ENCODE measurements at places on chromosomes 13 and 19.

DNA sequence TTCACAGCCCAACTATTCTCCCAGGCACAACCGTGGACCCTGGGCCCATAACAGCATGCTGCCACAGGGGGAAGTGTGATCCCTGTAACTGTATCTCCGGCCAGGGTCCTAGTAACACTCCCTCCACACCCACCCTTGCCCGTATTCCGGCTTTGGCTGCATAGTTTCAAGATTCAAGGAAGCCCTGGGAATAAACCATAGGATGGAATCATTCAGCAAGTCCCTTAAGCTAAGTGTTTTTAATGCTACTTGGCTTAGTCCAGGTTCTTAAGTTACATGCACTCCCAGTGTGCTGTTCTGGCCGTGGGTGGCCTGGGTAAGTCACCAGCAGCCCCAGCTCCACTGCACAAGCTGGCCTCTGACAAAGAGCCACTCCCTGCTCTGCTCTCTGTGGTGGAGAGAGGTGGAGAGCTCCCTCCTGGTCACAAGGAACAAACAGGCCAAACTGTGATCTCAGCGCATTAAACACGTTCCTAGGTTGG lies 532.4 kb upstream of the SGCG start:
- DNase-seq, result no peak

DNA sequence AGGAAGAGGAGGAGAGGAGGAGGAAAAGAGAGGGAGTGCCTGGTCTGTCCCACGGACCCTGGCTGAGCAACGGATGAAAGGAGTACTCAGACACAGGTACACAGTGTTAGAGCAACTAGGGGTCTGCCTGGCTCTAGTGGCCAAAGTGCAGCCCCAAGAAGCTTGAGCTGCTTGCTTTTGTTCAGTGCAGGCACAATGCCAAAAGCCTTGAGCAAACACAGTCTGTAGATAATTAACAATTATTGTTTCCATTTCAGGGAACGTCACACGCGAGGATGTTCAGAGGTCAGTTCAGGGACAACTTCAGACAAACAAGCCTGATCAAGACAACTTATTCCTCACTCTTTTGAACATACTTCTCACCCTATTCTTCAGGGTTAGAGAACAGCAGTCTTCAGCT lies 32.2 kb upstream of the ZNF726 start:
- no peak for DNase-seq

- no peak for DNase-seq
Measured at GRCh38 chr19:37669450-37669914, 14.2 kb upstream of the ZFP30 start.

DNA sequence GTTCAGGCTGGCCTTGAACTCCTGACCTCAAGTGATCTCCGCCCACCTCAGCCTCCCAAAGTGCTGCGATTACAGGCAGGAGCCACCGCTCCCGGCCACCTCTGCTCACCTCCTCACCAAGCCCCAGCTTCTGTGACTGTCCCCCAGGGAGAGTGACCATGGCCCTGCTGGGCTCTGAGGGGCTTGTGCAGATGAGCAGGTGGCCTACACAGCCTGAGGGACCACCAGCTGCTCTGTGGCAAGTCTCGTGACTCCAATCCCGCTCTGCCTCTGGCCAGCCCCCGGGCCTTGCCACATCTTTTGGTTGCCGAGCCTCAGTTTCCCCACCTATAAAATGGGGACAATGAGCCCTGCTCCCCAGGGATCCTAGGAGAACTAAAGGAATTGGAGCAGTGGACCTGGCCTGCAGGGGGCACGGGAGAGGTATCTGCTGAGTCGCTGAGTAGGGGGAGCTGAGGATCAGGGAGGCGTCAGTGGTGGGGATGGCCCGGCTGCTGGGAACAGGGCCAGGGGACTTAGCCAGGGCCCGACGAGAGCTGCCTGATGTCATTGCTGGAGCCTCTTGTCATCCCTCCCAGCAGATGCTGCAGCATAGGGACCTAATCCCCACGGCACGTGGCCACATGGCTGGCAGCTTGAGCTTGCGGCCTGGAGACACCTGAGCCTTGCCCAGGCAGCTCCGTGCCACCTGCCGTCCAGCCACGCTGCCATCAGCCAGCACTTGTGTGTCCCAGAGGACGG lies 74.7 kb downstream of the GADD45B start:
- DNase-seq, result no peak

- peak; percentile 82 for DNase-seq
Measured at GRCh38 chr13:82565201-82565600, 1317.1 kb downstream of the SLITRK1 start.

- no peak for DNase-seq
Measured at GRCh38 chr19:7535998-7536695, 630 bp downstream of the PNPLA6 start.

GRCh38 chr13:94382517-94382916 lies 97.0 kb downstream of the DCT start:
- no peak for DNase-seq

GRCh38 chr13:94784066-94784465 lies 71.7 kb upstream of the SOX21 start:
- no peak for DNase-seq

GRCh38 chr13:46995874-46996273 lies 99.0 kb upstream of the HTR2A start:
- DNase-seq, result no peak

- DNase-seq, result no peak
Measured at GRCh38 chr19:31054430-31054829, 294.8 kb downstream of the TSHZ3 start.

DNA sequence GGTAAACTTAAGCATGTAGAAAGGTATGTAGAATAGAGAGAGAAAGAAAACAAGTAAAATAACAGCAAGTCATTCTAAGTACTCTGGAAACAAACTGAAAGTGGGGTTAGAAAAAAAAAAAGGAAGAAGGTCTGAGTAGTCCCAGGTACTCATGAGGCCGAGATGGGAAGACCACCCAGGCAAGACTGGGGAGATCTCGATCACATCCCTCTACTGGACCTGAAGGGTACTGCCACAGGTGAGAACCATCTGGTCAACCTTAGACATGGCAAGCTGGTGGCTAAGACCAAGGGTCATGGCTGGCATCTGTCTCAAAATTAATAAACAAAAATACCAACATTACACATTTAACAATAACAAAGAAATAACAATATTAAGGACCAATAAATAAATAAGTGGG lies 36.3 kb upstream of the ZNF724 start:
- DNase-seq, result no peak

DNA sequence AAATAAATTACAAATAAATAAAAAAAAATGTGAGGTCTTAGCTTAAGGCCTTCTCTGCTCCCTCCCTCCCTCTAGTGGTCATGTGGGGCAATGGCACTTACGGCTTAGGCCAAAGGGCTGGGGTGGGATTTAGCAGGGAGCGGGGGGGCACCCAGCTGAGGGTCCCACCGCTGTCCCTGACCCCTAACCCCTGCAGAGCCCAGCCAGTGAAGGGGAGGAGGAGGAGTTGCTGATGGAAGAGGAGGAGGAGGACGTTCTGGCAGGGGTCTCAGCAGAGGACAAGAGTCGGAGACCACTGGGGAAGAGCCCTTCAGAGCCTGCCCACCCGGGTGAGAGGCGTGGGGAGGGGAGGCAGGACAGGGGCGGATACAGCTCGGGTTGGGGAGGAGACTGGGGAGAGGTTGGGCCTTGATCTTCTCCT lies 9.3 kb downstream of the MPND start:
- no peak for DNase-seq

DNA sequence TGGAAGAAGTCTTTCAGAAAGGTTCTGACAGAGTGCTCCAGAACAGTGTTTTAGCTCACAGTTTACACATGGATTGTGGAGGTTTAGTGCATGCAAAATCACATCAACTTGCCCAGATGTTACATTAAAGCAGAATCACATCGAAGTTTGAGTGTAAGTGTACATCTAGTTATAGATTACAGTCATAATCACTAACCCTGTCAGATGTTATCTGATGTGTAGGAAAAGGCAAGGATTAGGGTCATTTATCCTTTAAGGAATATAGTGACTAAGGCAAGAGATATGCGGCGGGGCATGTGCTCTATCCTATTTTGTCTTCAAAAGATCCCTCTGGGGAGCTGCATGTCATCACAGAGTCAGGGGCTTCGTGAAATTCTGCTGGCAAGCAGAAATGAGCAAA lies 66.9 kb downstream of the CYSLTR2 start:
- no peak for DNase-seq

DNA sequence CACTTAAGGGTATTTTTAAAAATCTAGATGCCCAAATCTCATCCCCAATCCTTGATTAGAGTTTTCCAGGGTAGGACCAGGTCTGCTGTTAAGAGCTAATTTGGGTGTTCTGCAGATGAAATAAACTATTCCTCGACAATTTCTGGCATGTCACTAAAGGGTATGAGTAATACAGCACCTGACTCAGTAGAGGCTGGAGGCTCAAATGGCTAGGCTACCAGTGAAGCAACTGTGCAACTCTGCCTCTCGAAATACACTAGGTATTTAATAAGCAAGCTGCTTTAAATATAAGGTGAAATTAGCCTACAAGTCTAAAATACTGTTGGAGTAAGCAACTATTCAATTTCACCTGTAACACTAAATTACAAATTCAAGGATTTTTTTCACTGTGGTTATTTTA lies 1.5 kb downstream of the RNF6 start:
- no peak for DNase-seq

DNA sequence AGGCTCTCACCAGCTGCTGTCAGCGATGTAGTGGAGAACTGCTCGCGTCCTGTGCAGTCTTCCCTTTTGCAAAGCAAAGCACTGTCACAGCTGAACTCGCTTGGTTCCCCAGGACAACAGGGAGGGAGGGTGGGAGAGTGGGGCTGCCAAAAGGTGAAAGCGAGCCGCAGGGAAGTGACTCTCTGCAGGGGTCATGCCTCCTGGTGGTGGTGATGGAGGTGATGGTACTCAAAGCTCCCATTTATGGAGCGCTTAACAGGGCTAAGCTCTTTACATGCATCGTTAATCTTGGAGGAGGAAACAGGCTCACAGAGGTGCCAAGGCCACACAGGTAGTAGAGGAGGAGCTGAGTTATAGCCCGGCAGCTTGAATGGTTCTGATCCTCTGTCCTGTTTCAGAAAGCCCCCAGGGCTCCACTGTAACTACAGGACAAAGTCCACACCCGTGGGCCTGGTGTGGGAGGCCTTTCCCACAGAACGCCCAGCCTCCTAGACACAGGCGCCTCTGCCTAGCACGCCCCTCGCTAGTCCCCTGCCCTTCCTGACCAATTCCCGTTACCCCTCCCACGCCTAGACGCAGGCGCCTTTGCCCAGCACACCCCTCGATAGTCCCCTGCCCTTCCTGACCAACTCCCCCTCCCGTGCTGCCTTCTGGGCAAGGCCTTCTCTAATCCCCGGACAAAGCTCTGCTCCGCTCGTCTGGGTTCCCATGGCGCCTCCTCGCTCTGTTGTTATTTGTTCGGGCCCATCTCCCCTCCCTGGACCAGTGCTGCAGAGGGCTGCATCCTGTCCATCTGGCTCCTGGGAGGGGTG lies 10.7 kb downstream of the PPP1R37 start:
- DNase-seq, result no peak

GRCh38 chr13:79030513-79030912 lies 371.6 kb upstream of the OBI1 start:
- no peak for DNase-seq

GRCh38 chr13:36862722-36863121 lies 43.7 kb downstream of the RFXAP start:
- DNase-seq, result no peak

DNA sequence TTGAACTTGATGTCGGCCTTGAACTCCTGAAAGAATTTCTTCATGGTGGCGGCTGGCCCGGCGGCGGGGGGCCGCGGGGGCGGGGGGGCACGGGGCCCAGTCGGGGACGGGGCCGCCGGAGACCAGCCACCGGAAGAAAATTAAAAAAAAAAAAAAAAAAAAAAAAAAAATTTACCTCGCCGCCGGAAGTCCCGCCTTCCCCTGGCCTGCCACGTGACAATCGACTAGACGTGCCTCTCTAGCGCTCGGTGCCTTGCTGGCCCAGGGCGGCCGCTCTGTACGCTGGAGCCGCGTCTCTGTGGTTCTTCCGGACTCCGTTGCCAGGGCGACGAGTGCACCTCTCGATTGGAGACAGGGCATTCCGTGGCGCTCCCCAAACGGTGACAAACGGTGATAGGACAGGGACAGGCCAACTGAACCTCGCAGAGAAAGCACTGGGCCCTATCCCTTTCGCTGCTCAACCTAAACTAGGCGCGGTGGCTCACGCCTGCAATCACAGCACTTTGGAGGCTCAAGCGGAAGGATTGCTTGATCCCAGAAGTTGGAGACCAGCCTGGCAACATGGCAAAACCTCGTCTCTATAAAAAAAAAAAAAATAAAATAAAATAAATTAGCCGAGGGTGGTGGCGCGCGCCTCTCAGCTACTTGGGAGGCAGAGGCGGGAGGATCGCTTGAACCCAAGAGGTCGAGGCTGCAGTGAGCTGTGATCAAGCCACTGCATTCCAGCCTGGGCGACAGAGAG lies at the start of gene UBXN6:
Gene UBXN6, minus strand, starts transcription at position 141 of the 742 bp plus-strand sequence. Its CDS starts 97 bp downstream, at position 44.
- DNase-seq, result peak; percentile 91

- no peak for DNase-seq
Measured at GRCh38 chr19:1847684-1848398, 442 bp downstream of the REXO1 start.

GRCh38 chr19:51372649-51373504 lies at the start of gene NKG7:
TSS of gene NKG7 (minus strand) at chr19:51372654. CDS start at chr19:51372535, 119 bp downstream.
- peak; percentile 92 for DNase-seq

DNA sequence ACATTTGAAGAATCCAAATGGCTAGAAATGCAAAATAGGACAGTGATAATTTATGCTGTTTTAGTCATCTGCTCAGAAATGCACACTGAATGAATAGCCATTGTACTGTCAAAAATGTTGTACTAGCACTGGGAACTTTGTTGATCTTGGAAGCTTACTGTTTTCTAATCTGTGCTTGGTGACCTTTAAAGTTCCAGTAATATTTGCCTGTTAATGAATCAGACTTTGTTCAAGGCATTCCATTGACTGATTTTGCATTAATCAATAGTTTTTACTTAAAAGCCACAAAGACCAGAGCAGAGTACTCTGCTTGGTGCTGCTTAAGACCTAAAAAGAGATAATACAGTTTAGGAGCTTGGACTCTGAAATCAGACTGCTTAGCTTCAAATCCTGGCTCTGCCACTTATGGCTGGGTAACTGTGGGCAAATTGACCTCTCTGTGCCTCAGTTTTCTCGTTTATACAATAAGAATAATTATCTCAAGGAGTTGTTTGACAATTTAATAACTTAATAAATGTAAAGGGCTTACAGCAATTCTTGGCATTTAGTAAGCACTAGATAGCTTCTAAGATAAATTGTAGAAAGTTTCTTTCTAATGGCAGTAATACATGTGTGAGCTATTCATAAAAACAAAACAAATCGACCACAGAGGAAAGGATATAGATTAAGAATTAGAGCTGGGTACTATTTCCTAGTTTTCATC lies 4.6 kb upstream of the SLAIN1 start:
- no peak for DNase-seq

- no peak for DNase-seq
Measured at GRCh38 chr13:46121597-46122163, 16.8 kb upstream of the CPB2 start.

DNA sequence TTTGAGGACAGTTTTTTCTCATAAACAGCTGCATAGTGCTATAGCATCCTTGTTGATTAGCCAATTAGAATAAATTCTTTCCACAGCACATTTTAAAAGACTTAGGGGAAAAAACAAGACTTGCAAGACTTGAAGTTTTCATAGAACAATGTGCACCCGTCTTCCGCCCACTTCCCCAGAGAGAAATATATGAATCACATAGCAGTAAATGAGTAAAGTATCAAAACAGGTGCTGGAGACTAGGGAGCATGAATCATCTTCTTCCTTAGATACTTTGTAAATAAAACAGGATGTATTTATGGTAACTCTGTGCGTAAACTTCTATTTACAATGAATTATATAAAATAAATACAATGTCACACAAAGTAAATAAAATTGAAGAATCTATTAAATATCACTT lies 75.1 kb downstream of the COL4A2 start:
- DNase-seq, result no peak
